ENCODE measurements at places on chromosomes 13 and 19. TPM values are rescaled to one million over a fixed set of nuclear protein-coding genes. Genes with fewer than 3 reads are reported as not detected.

CACNG7 gene
- 0.28 TPM for polyA plus RNA-seq

B9D2 gene
- 1.7 TPM for polyA plus RNA-seq

BEST2 gene
- 0.14 TPM for polyA plus RNA-seq

FSD1 gene
- 2.5 TPM for polyA plus RNA-seq

DNA sequence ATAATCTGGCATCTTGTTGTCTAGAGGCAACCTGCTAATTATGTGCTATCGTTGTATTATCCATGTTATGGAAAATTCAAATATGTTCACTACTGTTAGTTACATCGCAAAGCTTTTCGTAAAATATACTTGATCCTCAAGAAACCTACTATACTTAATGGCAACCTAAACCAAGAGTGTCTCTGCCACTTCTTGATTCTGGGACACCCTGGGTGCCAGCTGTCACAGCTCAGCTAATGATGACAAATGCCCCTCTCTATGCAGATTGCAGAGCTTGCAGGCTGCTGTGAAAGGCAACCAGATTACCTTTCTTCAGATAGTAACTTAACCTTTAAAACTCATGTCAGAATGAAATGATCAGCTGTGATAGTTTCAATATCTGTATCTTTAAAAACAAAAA is 8.9 kb upstream of the MAB21L1 start:
- DNase-seq: no peak

DNA sequence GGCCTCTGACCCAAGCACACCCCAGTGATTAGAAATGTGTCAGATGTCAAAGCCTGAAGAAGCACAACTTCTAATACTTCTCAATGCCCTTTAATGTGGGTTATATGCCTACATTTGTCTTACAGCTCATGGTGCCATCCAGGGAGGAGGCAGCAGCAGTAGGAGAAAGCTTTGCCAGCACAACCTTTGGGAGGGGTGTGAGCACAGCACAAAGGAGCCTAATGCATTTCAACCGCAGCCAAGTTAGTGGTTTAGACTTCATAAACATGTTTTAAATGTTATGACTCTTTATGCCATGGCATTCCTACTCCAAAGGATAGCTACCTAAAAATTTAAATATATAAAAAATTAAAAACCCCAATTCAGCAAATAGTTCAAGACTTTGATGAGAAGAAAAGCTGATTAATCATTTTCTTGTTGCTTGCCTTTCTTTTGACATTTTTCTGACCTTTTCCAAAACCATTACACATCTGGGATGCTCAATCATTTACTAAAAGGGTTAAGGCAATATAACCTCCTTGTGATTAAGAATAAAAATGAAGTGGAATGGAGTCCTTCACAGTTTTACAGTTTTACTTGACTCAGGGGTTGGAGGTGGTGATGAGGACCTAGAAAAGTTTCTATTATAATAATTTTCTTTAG is 142.7 kb downstream of the DLEU7 start:
- DNase-seq: no peak

Measured in muscle of arm (tissue), 14 donors.